ENCODE measurements at places on chromosomes 16 and 17. TPM values are rescaled to one million over a fixed set of nuclear protein-coding genes. Genes with fewer than 3 reads are reported as not detected.

- no peak for DNase-seq
Measured at GRCh38 chr17:46158323-46159296, 34.6 kb downstream of the KANSL1 start.

The TMEM238L gene
- not detected for total RNA-seq

The VPS4A gene
- 12.9 TPM for total RNA-seq

GRCh38 chr17:20225162-20226115, 216.3 kb downstream of the SPECC1 start:
- no peak for DNase-seq

The CTRB1 gene
- 9.7 TPM for total RNA-seq

The GRB7 gene
- total RNA-seq: 12.0 TPM

GRCh38 chr17:50262001-50262794, 12.1 kb upstream of the TMEM92 start:
- no peak for DNase-seq

GRCh38 chr16:79997257-79997656, 396.7 kb upstream of the MAF start:
- DNase-seq: no peak

- DNase-seq: no peak
Measured at GRCh38 chr17:4806456-4806776, 536 bp upstream of the PLD2 start.

The KRT20 gene
- total RNA-seq: 0.40 TPM

DNA sequence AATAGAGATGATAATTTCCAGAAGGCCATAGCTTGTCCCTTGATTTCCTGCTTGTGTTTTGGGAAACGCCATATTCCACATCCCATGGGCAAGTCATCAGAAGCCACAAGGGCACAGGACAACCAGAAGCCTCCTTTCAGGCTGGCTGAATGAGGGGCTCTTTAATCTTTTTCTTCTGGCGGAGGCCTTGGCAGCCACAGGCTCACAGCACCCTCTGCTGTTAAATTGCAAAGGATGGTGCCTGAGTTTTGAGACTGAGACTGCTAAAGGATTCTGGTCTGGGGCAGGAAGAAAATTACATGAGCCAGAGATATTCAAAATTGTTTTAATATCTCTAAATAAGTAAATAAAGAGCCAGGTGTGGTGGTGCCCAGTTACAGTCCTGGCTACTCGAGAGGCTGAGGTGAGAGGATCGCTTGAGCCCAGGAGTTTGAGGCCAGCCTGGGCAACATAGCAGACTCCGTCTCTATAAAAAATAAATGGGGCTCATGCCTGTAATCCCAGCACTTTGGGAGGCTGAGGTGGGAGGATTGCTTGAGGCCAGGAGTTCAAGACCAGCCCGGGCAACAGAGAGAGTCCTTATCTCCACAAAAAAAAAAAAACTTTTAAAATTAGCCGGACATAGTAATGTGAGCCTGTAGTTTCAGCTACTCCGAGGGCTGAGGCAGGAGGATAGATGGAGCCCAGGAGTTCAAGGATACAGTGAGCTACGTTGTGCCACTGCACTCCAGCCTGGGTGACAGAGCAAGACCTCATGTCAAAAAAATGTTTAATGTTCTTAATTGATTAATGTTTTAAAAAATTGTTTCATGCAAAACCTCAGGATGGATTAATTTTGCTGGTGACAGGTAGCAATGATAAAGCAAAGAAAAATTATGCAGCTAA, 26.3 kb downstream of the AARSD1 start:
- DNase-seq: no peak

DNA sequence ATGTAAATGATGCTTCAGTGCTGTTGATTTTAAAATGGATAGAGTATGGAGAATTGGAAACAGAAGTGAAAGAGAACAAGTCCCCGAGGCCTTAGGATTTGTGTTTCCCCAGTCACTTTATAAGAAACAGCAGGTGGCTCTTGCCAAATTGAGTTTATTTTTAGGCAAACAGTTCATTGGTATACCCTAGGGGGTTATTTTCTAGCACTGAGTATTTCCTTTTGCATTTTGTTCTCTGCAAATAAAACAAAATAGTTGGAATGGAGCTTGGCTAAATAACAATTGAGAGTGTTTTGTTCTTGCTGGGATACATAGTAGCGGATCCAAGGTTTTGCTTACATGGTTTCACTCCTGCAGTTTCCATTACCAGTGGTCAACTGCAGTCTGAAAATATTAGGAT, 591.1 kb upstream of the C16orf82 start:
- DNase-seq: no peak

DNA sequence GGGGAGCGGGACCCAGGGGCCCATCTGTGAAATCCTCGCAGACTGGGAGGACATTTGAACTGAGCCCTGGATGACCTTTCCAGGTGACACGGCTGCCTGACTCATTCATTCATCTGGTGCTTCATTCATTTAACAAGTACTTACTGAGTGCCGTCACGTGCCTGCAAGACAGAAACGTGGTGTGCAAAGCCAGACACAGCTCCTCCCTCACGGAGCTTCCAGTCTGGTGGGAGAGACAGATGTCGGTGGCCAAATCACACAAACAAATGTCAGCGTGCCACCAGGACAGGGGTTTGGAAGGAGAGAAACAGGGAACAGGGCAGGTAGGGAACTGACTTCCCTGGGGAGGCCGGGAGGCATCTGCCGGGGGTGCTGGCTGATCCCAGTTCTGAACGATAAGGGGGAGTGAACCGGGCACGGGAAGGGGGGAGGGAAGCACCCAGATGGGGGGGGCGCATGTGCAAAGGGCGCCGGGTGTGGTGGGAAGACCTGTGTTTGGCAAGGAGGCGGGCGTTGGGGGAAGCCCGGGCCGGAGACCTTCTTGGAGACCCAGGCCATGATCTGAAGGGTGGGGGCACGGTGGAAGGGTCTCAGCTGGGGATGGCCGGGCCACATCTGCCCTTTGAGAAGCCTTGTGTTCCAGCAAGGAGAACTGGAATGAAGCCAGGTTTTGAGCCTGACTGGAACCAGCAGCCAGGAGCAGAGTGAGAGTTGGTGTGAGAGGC, 93.6 kb upstream of the CIBAR2 start:
- DNase-seq: no peak

DNA sequence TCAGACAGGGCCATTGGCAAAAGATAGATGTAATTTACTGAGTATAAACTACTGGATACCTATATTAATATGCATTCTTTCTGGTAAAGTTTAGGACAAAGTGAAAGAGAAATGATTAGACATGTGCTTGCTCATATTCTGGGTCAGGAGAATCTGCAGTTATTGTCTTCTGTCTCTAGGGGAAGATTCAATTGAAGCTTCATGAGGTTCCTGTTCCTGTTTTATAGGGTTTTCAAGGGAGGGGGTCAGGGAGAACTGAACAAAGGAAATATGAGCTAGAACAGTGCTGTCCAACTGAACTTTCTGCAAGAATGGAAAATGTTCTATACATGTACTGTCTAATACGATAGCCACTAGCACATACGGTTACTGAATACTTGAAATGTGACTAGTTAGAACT, 59.3 kb upstream of the CORO6 start:
- DNase-seq: no peak

GRCh38 chr17:6654841-6655731, 3.5 kb downstream of the C17orf100 start:
- no peak for DNase-seq

GRCh38 chr17:28394337-28395116, 11.5 kb downstream of the SLC46A1 start:
- DNase-seq: no peak

- no peak for DNase-seq
Measured at GRCh38 chr17:77470800-77471733, 330.3 kb downstream of the SEC14L1 start.

GRCh38 chr16:57115168-57115513, 22.8 kb downstream of the CPNE2 start:
- DNase-seq: no peak

GRCh38 chr17:35188111-35188510, 6.1 kb downstream of the SLC35G3 start:
- DNase-seq: no peak

DNA sequence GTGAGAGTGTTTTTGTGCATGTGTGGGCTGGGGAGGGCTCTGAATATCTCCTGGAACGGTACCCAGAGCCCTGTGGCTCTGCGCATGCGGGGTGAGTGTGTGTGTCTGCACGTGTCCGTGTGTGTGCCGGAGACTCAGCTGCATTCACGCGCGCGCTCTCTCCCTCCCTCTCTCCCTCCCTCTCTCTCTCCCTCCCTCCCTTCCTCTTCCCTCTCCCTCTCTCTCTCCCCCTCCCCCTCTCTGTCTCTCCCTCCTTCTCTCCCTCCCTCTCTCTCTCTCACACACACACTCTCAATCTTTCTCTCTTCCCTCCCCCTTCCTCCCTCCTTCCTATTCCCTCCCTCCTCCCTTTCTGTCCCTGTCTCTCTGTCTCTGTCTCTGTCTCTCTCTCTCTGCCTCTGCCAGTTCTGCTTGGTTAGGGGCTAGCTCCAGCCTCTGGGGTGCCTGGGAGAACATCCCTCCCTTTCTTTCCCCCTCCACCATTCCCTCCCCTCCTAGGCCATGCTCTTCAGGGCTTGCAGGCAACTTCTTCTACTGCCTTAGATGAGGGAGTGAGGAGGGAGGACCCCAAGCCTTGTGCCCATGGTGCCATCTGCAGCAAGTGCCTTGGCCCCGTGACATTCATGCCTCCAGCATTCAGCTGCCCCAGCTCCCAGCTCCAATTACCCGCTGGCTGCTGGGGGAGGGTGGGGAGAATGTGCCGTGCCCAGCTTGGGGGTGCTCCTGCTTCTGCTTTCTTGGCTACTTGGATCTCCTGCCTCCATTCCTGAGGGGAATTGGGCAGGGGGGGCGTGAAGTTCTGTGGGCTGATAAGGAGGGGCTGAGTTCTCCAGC, 6.4 kb downstream of the THRA start:
- peak; percentile 83 for DNase-seq

DNA sequence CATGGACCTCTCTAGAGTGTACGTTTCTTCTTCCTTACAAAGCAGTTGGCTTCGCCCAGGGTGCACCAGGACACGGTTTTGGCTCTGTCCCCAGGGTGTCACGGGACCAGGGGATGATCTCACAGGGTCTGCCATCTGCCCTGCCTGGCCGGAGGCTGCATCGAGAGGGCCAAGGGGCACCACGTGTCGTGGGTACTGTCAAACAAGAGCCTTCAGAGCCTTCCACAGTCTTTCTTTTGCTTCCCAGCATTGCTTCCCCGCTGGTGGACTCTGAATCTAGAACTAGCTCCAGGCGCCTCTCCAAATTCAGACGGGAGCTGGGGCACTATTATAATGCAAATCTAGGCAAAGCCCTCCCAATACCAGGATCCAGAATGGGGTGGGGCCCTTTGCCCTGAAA, 47.9 kb downstream of the MAPT start:
- DNase-seq: peak; percentile 99

DNA sequence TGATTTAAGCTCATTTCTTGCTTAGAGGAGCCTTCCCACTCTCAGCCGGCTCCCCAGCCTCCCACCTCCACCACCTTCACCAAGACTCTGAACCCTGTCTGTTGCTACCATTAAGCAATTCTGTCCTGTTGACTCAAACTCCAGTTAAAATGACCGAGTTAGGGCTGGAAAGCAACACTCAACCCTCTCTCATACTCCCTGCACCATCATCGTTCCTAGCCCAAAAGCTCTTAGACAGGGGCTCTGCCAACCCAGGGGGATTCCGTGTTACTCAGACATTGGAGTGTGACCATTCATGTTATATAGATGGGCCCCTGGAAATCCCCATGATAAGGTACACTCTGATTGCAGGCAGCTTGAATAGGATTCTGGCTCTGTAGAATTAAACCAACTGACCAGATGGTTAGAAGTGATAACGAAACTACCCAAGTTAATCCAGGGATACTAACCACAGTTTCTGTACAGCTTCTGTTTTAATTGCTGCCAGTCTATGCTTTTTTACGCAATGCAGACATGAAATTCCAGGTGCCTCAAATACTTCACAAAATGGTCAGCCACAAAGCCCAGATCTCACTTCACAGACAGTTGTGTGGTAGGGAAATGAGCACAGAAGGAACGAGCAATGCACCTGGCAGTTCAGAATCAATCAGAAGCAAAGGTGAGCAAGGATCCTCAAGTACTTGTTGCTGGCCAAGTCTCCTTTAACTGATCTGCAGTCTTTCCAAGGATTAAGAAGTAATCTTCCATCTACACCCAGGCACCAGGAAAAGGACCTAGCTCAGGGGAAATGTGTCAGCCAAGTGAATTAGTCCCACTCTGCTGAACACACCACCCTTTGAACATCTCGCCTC, 2.1 kb downstream of the SSTR2 start:
- no peak for DNase-seq

Measured in left lobe of liver (tissue), 2 donors.